ENCODE measurements at places on chromosomes 6 and 20. TPM values are rescaled to one million over a fixed set of nuclear protein-coding genes. Genes with fewer than 3 reads are reported as not detected.

MAN1A1 gene
- 11.4 TPM for total RNA-seq

PNRC1 gene
- 18.3 TPM for total RNA-seq

LY6G6F gene
- total RNA-seq = not detected

NKAIN2 gene
- total RNA-seq = not detected

IMPG1 gene
- total RNA-seq = not detected

EYA2 gene
- total RNA-seq = 2.5 TPM

SNRPB gene
- total RNA-seq = 109 TPM

CLDN20 gene
- not detected for total RNA-seq

EDN3 gene
- total RNA-seq = not detected

Data from IMR-90 (cell line).